RKO (cell line): ENCODE measurements at places on chromosomes 3 and 15.
A peak's percentile ranks its signal among the peaks of the same experiment; 100 is the strongest.

- no peak for DNase-seq
Observed at GRCh38 chr3:5143464-5143863, 21.4 kb downstream of the ARL8B start.

DNA sequence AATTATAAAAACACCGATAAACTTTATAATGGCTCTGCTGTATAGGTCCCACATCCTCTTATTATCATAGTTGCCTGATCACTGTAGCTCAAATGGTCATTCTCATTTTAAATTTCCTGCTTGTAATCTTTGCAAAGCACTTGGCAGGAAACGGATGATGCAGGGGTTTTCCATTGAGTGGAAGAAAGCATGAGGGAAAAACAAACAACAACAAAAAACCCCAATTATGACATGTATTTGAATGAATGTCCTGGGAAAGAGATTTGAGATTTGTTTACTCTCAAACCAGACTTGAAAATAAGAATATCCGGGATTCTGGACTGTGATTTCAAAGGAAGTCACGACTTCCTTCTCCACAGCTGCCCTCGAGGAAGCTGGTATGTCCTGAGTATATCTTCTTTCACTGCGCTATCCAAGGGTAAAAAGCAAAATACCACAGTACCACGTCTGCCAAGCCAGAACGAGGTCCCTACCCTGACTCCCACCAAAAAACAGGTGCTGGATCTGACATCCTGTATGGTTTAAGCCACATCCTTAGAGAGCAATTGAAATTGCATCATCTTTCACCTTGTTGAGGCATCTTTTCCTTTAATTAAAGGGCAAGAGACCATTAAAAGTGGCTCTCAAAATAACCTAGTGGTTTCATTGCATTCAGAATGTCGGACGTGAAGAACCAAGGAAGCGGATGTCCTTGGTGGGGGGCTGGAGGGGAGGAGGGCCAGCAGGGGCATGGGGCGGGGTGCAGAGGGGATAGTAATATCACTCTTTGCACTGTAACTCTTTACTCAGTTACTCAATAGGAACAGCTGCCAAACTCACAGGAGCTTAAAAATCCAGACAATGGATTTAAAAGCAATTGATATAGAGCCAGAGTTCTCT lies 13.5 kb upstream of the TIPIN start:
- DNase-seq = no peak

GRCh38 chr3:13608969-13609725 lies 60.2 kb downstream of the FBLN2 start:
- no peak for DNase-seq

DNA sequence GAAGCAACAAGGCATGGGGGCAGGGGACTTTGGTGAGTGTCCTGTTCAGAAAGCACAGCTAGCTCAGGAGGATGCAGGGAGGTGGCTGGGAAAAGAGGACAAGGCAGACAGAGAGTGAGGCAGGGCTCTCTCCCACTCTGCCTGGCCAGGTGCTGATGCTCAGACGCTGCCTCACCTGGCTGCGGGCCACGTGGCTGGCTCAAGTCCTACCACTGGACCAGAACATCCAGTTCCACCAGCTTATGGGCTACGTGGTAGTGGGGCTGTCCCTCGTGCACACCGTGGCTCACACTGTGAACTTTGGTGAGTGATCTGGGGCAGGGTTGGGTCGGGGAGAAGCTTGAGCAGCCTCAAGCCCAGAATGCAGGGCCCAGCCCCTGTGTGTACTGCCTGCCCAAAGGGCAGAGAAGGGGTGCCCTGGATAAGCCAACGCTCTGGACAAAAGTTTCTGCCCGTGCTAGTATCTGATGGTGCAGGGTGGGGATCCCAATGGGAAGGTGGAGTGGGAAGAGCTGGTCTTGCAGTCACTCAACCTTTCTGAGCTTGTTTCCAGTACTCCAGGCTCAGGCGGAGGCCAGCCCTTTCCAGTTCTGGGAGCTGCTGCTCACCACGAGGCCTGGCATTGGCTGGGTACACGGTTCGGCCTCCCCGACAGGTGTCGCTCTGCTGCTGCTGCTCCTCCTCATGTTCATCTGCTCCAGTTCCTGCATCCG lies 20.9 kb downstream of the NOX5 start:
- DNase-seq = no peak

DNA sequence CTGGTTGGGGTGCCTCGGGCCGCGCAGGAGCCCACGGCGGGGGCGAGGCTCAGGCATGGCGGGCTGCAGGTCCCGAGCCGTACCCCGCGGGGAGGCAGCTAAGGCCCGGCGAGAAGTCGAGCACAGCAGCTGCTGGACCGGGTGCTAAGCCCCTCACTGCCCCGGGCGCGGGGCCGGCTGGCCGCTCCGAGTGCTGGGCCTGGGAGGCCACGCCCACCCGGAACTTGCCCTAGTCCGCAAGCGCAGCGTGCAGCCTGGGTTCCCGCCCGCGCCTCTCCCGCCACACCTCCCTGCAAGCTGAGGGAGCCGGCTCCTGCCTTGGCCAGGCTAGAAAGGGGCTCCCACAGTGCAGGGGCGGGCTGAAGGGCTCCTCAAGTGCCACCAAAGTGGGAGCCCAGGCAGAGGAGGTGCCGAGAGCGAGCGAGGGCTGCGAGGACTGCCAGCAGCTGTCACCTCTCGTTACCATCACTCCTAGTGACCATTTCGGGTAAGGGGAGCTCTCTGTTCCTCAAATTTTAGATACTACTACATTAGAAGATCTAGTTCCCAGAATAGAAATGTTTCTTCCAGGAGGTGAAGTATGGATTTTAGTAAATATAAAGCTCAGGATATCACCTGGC lies 417.0 kb upstream of the AGTR1 start:
- DNase-seq = no peak

GRCh38 chr3:100709842-100710260 lies 557 bp downstream of the TFG start:
- peak; percentile 58 for DNase-seq

GRCh38 chr3:132231633-132232032 lies 85.6 kb upstream of the ACP3 start:
- peak; percentile 19 for DNase-seq

GRCh38 chr3:146692254-146692653 lies 87.1 kb upstream of the PLSCR5 start:
- no peak for DNase-seq

DNA sequence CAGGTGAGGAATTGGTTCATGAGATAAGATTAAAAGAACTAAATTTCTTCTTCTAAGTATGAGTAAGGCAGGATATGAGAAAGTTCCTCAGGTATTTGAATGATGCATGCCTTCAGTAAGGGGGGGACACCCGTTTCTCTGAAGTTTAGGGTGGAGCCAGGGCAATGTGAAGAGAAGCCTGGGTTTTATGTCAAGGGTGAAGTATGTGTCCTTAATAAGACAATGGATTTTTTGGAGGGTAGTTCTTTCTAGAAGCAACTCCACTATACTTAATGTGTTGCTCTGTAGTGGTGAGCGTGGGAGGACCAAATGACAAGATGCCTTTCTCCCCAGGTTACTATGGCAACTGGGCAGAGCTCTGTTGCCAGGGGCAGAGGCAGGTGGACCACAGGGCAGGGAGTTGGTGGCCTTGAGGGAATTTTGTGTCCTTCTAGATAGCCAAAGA lies 44.0 kb downstream of the PHLDB2 start:
- peak; percentile 84 for DNase-seq

DNA sequence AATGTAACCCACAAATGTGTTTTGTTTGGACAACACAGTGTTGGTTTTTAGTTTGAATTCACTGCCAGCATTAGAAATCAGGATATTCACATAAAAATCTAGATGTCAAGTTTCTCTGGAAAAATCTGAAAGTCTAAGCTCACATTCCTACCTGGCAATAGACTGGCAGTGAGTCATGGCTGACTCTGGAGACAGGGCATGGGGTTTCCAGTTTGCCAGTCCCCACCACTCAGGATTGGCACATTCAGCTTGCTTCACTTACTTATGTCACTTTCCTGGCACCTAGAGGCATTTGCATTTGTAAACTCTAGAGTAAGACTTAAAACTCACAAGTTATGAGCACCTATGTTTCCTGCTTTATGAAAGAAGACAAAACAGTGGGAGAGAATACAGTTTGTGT lies 19.1 kb upstream of the SEC61A1 start:
- no peak for DNase-seq

GRCh38 chr3:188415196-188415595 lies 261.2 kb downstream of the LPP start:
- DNase-seq = no peak

GRCh38 chr15:52307847-52308246 lies 12.2 kb upstream of the MYO5C start:
- DNase-seq = no peak

DNA sequence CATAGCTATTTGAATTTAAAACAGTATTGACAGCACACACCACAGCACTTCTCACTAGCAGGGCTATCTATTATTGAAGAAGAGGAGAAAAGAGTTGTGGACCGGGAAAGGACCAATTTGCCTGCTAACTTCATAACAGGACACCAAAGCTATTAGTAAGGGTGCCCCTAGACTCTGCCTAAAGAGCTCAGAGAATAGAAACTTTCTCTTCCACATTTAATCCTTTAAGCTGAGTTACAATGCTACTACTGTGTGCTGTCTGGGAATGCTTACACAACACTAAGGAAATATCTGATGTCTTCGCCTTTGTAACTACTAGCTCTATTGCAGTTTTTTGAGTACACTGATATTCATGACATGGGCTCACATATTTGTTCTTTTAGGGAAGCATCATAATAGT lies 13.5 kb upstream of the AADAC start:
- DNase-seq = no peak
